ENCODE measurements at places on chromosomes 2 and 18. TPM values are rescaled to one million over a fixed set of nuclear protein-coding genes. Genes with fewer than 3 reads are reported as not detected.

- no peak overlapping the region for H3K4me3 ChIP-seq
- H3K27me3 ChIP-seq, result no peaks in the 10 kb centered on the region
- H3K27ac ChIP-seq, result no peak overlapping the region
- no peaks in the 10 kb centered on the region for H3K4me1 ChIP-seq
These were observed 400.3 kb downstream of the MTX2 start for GRCh38 chr2:176669398-176670174.

DNA sequence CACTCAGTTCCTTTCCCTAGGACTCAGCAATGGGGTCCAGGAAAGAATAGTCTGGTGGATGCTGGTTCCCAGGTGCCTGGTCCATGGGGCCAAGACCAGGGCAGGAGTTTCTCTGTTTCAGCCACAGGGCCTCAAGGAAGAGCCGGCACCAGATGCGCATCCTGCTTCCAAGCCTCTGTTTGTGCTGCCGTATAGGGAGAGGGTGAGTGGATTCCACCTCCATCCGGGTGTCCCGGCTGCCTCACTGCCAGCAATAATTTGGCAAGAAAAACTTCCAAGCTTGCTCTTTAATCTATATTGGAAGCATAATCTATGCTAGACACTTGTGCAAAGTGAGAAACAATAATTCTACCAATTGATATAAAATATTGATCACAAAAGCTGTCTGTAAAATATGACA, 261.2 kb upstream of the HS6ST1 start:
- no peaks in the 10 kb centered on the region for H3K36me3 ChIP-seq
- no peak overlapping the region for H3K27ac ChIP-seq
- DNase-seq, result no peak
- H3K4me3 ChIP-seq, result no peak overlapping the region

DNA sequence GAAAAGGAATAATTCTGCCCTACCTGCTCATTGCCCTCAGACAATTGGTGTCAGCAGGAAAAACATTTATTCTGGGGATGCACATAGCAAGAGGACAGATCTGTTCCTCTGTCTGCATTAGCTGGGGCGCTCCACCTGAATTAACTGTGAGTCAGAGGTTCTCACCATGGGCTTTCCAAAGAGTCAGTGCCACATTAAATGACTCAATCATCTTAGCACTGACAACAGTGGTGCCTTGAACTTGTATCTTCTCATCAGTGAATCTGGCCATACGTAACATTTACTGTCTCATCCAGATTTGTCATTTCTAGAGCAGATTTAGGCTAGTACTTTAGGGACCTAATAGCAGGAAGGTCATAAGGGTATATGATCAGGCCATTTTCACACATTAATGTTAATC, 358.1 kb upstream of the CRIM1 start:
- no peaks in the 10 kb centered on the region for H3K4me1 ChIP-seq
- no peak for DNase-seq

OR6B2 gene
- total RNA-seq, result not detected

DPP4 gene
- total RNA-seq, result 9.2 TPM
